ENCODE measurements at places on chromosomes 1 and 21.

DNA sequence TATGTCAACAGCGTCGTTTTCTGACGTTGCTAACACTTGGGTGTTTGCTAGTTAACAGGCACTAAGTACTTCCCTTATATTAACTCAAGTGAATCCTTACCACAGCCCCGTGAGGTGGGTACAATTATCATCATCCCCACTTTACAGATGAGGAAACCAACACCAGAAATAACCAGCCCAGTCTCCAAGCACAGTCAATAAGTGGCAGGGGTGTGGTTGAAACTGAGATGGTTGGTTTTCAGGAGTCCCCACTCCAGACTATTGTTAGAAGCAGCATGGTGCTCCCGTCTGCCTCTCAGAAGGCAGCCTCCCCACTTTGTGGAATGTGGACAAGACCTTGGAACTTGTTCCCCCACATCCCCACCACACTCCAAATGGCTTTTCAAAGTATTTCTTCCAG is 45.7 kb upstream of the ACOT11 start:
- no peak for DNase-seq

DNA sequence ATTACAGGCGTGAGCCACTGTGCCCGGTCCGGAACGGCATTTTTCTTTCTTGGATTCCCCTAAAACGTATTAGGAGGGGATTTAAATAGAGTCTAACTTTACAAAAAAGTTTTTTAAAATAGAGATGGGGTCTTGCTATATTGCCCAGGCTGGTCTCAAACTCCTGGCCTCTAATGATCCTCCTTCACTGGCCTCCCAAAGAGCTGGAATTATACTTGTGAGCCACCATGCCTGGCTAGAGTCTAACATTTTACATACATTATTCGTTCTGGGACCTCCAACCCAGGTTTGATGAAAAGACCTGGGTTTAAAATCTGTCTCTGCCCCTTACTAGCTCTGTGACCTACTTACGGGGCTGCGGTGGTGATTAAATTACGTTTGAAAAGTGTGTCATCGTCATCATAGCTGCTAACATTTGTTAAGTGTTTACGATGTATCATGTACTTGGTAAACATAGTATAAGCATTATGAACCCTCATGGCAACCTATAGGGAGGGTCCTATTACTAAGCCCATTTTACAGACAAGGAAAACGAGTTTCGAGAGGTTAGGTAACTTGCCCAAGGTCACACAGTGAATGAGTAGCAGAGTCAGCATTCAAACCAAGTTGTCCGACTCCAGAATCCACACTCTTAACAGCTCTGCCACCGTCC is 24.5 kb downstream of the PLEKHM2 start:
- DNase-seq = no peak

DNA sequence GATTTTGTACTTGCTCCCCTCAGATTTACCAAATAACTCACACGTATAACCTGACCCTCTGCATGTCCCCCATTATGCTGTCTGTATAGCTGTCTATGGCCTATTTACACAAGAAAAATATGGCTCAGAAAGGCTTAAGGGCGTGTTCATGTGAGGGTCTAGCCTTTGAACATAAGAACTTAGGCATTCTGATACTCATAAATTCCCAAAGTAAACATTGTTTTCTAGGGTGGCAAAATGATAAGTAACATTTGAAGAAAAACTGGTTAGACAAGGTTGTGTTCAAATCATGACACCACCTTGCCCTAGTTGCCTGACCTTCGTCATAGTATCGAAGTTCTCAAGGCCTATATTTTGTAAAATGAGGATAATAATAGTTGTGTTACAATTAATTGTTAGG is 394.6 kb downstream of the LRRIQ3 start:
- no peak for DNase-seq

- no peak for DNase-seq
Measured at GRCh38 chr1:41726899-41727748, 191.6 kb downstream of the HIVEP3 start.

All from progenitor cell of endocrine pancreas (in vitro differentiated cells).